Spleen (tissue), 13 donors: ENCODE measurements at places on chromosomes 7 and 10.
A peak's percentile ranks its signal among the peaks of the same experiment; 100 is the strongest.

DNA sequence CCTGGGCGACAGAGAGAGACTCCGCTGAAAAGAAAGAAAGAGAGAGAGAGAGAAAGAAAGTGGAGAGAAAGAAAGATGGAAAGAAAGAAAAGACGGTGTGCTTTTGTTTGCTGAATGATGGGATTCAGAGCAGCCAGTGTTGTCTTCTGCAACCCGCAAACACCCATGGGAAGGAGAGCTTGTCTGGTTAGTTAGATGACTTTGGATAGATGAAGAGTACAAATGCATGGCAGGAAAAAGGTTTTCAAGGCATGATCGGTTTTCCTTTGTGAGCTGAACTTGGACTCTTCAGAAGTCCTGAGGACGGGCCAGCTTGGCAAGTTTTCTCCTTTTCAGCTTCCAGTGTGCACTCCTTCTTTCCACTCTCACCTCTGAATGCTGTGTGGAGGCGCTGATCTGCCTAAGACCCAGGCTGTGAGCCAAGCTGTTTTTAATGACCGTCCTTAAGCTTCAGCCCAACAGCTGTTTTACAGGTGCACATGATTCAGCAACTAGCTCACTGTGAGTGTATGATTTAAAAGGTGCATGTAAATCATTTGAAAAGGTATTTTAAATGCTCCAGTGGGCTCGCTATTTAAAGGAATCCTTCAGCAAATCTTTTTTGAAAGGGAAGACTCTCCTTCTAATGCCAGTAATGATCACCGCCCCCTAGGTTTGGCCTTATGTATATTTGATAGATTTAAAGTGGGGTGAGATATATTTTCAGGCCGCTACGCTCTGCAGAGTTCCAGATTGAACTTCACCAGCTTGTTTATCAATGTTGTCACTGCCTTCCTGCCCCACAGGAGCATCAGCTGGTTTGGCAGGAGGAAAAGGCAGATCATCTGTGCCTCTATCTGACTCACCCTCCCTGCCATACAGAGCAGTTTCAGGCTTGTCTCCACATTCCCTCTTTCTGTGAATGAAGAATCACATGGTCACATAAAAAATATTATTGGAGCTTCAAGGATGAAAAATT is 115.0 kb downstream of the PLXDC2 start:
- H3K27me3 ChIP-seq: no peaks in the 10 kb centered on the region
- H3K4me3 ChIP-seq: no peak overlapping the region
- no peak for DNase-seq
- H3K27ac ChIP-seq: peak overlapping the region; percentile 57
- no peaks in the 10 kb centered on the region for H3K36me3 ChIP-seq
- peaks cover 25% of the 10 kb centered on the region for H3K4me1 ChIP-seq

GRCh38 chr7:39582536-39582935 is 16.3 kb downstream of the YAE1 start:
- no peaks in the 10 kb centered on the region for H3K4me1 ChIP-seq
- H3K27me3 ChIP-seq: no peaks in the 10 kb centered on the region

GRCh38 chr7:127650847-127651555 is 993 bp upstream of the SND1 start:
- H3K27me3 ChIP-seq: no peaks in the 10 kb centered on the region
- no peaks in the 10 kb centered on the region for H3K36me3 ChIP-seq
- peak overlapping the region; percentile 96 for H3K27ac ChIP-seq
- peaks cover 37% of the 10 kb centered on the region for H3K4me1 ChIP-seq

DNA sequence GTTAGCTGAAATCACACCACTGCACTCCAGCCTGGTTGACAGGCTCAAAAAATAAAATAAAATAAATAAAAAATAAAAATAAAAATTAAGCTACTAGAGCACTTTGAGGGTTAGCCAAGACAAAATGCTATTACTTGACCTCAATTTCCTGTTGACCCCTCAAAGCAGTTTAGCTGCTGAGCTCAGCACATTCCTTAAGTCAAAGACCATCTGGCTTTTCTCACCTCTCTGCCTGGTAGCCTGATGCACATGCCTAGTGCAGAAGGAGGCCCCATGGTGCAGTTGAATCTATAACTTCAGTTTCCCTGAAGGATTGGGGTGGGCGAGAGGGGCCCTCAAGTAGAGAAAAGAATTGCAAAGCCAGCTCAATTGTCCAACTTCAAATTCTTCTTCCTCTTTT is 211.1 kb upstream of the GALNT17 start:
- no peak overlapping the region for H3K4me3 ChIP-seq

GRCh38 chr7:47965456-47965855 is 14.0 kb downstream of the HUS1 start:
- H3K27me3 ChIP-seq: no peaks in the 10 kb centered on the region
- no peak overlapping the region for H3K27ac ChIP-seq
- H3K4me1 ChIP-seq: peaks cover under 1% of the 10 kb centered on the region
- H3K36me3 ChIP-seq: peaks cover 91% of the 10 kb centered on the region
- DNase-seq: no peak
- no peak overlapping the region for H3K4me3 ChIP-seq

DNA sequence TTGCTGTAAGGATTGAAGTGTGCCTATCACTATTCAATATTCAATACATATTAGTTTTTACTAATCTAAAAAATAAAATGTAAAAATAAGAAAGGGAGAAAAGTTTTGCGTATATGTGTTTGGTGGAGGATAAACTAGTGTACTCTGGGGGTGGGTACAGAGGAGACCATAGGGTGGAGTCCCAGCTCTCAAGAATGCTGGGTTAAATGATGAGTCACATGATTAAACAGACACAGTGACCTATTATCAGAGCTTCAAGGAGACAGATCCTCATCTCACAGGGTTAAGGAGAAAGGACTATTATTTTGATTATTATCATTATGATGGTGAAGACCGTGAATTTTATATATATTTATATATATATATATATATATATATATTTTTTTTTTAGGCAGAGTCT is 77.5 kb downstream of the AFAP1L2 start:
- H3K36me3 ChIP-seq: peaks cover 16% of the 10 kb centered on the region
- H3K27me3 ChIP-seq: no peaks in the 10 kb centered on the region
- no peak overlapping the region for H3K4me3 ChIP-seq
- H3K4me1 ChIP-seq: peaks cover 42% of the 10 kb centered on the region
- no peak for DNase-seq
